ENCODE measurements at places on chromosomes 5 and 9.

DNA sequence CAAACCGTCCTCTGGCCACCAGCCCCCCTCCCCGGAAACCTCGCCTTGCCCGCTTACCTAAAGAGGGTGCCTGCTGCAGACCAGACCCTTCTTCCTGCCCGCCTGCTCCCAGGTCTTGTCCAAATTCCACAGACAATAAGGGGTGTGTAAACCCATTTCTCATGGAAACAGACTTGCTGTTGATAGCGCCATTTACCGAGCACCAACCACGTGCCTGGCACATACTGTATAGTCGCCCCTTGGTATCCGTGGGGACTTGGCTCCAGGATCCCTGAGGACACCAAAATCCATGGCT lies 25.1 kb downstream of the CDHR2 start:
- no peak for DNase-seq

GRCh38 chr5:73382401-73382740 lies 66.2 kb downstream of the FOXD1 start:
- no peak for DNase-seq

GRCh38 chr5:96902876-96903275 lies 26.6 kb downstream of the ERAP2 start:
- no peak for DNase-seq

GRCh38 chr9:80957801-80958200 lies 731.5 kb downstream of the TLE1 start:
- no peak for DNase-seq

DNA sequence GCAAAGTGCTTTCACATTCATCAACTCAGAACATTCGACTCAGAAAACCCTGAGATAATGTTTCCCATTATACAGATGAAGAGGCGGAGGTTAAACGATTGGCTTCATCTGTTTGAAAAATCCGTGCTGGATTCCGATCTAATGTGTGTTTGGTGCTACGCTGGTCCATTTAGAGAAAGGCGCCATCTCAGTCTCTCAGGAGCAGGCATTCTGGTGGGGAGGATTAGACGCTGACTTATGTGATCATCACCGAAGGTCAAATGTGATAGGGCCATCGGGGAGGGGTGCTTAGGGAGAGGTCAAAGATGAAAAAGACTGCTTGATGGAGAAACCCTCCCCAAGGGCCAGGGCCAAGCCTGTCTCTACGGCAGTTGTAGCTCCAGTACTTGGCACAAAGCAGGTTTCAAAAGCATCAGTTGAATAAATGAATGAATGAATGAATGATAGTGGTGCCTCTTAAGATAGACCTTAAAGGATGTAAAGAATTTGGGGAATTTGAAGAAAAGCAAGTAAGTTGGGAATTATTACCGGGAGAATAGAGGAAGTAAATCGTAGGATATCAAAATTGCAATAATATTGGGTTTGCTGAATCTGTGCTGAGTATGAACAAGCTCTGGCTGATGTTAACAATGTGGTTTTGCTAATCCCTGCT lies 160.6 kb upstream of the SHB start:
- no peak for DNase-seq

DNA sequence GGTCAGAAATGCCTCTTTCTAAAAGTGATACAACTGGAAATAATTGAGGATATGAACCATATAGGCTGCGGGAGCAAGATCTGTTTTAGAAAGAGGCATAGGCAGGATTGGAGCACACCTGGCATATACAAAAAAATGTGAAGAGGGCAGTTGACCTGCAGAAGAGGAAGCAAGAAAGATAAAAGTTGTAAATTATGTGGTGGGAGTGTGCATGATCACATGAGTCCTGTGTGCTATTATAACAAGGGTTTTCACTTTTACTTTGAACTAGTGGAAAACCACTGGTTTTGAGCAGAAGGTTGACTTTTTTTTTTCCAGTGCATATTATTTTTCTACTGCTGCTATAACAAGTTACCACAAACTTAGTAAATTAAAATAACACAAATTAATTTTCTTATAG lies 489.3 kb downstream of the ANXA1 start:
- no peak for DNase-seq

GRCh38 chr5:1002836-1003235 lies 5.8 kb upstream of the NKD2 start:
- no peak for DNase-seq

- no peak for DNase-seq
Measured at GRCh38 chr5:130550562-130550928, 614.5 kb downstream of the HINT1 start.

- no peak for DNase-seq
Measured at GRCh38 chr5:142007237-142007544, 5.6 kb downstream of the GNPDA1 start.

DNA sequence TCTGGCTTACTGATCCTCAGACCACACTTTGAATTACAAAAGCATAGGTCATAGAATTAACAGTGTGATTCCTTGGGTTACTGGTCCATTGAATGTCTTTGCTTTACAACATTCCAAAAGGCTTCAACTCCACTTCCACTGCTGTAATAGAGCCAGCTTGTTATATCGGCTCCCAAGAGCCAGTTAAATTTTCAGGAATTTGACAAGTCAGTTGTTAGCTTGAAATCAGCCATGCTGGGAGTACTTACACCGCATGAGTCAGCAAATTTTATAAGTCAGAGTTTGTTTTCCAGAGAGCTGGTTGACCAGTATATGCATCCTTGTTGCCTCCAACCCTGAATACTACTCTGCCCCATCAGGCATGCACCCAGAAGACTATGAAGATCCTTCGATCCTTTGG lies 73.1 kb downstream of the FOXB2 start:
- no peak for DNase-seq

- no peak for DNase-seq
Measured at GRCh38 chr5:61811052-61811451, 479.0 kb downstream of the ZSWIM6 start.

DNA sequence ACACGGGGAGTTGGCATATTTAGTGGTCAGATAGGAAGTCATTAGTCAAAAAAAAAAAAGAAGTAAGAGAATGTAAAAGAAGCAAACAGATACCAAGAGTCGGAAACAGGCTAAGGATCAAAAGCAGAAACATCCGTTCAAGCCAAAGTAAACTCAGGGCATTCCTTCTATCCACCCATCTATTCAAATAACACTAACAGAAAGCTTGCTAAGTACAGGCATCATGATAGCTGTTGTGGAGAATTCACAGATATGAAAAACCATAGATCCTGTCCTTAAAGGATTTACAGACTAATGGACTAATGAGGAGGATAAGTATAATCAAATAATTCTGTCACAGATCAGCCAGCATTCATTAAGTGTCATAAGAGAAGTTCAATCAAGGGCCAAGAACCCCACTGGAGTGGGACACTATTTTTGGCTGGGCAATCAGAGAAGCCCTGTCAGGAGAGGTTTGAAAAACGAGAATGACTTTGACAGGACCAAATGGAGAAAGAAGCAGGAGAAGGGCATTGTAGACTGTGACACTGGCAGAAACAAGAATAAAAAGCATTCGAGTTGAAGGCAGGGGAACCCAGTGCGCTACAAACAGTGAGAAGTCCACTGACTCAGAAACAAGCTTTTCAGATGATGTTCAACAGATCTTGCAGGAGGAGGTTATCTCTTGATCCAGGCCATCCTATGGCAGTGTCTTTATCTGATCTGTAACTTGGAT lies 154.2 kb upstream of the TSLP start:
- DNase-seq = no peak

- DNase-seq = no peak
Measured at GRCh38 chr5:32752411-32752810, 41.3 kb downstream of the NPR3 start.

DNA sequence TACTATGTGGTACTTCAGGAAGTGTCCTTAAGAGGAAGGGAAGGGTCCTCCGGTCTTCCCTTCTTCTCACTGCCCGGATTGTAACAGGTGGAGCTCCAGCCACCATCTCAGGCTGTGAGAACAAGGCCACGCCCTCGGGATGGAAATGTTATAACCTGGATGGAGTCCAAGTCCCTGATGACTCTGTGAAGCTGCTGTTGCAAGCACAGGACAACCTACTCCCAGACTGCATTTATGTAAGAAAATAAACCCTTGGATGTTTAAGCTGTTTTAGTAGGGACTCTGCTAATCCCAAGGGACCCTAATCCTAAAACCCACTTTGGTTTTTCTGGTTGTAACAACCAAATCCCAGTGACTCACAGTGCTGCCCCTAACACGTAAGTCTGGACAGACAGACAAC lies 221.6 kb downstream of the ACTL7B start:
- no peak for DNase-seq

DNA sequence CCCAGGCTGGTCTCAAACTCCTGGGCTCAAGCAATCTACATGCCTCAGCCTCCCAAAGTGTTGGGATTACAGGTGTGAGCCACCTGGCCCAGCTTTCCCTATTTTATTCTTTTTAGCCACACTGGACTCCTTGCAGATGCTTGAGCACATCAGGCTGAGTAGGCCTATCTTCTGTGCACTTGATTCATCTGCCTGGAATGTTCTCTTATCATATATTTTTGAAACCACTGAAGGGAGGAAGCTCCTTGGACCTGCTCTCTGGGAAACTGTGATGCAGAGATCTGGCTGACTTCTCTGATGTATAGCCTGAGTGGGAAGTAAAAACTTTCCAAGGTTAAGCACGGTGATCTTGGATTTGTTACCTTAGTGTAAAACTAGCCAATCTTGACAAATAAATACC lies 6.5 kb upstream of the MAT2B start:
- DNase-seq = no peak

DNA sequence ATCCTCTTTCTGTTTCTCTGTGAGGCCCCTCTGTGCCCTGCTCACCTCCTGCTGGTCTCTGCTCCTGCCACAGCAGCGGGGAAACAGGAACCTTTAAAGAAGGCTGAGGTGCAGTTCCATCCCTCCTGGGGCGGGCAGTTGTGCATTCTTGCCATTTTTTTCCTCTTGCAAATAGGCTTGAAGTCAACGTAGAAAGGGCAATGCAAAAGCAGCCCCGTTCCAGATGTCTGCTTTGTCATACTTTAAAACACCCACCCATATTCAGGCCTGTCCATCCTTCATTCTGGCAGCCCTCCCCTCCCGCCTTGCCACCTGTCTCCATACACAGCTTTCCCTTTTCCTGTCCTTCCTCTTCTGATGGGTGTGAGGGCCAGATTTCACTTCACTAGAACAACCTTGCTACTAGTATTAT lies 65.4 kb upstream of the KLF9 start:
- DNase-seq = peak; percentile 42
